Suppressor macrophage (primary cell): ENCODE measurements at places on chromosomes 6 and 20.

DNA sequence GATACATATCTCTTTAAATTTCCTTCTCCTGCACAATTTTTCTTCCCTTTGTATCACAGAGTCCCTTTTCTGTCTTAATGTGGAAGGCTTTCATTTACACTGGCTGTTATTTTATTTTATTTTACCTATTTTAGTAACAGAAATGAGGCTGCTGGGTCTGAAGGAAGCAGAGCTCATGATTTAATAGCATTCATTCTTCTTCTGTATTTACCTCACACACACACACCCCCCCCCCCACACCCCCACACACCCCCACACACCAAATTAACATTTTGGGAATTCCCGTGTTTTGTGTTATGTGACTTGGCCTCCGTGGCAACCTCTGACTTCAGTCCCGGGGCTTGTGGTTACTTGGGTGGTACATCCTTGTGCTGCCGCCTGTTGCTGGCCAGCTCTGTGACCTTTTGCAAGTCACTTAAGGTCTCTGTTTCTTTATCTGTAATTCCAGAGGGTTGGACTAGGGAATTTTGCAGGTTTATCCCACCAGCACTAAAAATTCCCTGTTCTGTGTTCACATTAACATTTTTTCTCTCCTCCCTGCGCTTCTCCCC is 108.8 kb downstream of the TIAM2 start:
- peak; percentile 2 for DNase-seq

DNA sequence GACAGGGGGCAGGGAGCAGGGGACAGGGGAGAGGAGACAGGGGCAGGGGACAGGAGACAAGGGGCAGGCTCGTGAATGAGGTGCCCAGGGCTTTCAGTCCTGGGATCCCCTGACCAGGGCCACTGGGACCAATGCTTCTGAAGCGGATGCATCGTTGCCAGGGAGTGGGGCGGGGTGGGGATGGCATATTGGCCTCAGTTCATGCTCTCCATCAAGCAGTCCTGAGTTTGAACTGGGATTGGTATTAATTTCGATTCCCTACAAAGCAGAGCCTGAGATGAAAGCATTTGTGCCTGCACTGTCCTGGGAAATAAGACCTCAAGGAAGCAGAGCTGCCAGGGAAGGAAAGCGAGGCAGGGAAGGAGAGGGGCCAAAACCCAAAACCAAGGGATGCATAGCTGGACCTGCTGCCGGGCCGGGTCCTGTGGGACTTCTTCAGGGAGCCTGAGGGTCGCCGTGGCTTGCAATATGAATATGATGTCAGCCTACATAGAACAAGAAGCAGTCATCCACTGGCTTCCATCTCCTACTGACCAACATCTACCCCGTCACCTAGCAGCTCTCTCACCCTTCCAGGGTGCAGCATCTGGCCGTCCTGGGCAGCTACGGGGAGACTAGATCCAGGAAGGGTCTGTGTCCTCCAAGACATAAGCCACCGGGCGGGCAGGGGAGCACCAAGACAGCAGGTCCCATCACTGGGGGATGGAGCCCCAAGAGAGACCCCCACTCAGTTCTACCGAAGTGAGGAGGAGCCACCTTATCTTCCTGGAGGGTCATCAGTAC is 233.3 kb downstream of the SYNDIG1 start:
- DNase-seq, result no peak

DNA sequence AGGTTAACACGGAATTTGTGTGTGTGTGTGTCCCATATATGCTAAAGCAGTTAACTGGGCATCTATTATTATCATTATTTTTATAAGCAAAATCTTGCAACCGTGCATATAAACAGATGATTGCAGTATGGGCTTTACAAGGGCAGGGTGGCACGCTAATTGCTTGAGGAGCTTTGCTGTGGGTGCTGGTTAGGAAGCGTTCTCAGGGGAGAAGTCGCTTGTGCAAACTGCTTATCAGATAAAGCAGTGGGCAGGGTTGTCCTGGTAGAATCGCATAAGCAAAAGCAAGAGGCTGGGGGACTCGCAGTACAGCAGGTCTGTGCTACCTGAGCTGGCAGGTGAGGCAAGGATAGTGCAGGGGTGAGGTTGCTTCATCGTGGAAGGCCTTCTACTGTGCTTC is 9.7 kb upstream of the CCN6 start:
- no peak for DNase-seq

GRCh38 chr6:159691133-159691962 is 1.7 kb downstream of the SOD2 start:
- DNase-seq, result peak; percentile 95

- peak; percentile 37 for DNase-seq
Observed at GRCh38 chr20:11676630-11677287, 240.9 kb upstream of the BTBD3 start.

DNA sequence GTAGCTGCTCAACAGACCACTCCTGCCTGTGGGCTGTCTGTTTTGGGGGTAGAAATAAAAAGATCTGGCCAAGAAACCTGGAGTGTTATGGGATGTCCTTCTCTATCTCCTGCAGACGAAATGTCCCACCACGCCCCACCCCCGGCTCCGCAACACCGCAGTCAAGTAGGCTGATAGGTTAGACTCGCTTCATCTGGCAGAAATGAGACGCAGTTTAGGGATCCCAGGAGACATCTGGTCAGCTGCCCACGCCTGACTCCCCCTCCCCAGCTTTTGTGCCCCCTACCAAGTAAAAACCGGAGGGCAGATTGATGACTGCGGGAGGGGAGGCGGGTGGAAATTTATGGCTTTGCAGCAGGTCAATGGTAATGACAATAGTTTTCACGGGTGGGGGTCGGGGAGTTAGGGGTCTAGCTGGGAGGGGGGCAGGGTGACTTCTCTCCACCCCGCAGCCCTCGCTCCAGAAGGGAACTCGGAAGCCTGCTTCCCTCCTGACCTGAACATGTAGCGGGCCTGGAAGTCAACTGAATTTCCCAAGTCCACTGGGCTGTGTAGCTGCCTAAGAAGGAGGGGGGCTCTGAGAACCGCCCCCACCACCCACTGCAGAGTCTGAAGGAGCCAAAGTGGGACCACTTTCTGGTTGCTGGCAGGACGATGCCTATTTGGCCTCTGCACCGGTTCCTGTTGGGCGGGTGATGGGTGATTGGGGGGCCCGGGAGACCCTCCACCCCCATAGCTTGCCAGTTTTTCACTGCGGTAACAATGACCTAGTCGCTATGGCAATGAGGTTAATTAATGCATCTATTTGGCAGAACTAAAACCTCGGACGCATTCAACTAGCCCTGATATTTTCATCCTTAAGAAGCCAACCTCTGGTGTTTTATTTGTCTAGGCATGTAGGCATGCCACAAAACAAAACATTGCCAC is 25.7 kb downstream of the PMEPA1 start:
- no peak for DNase-seq

DNA sequence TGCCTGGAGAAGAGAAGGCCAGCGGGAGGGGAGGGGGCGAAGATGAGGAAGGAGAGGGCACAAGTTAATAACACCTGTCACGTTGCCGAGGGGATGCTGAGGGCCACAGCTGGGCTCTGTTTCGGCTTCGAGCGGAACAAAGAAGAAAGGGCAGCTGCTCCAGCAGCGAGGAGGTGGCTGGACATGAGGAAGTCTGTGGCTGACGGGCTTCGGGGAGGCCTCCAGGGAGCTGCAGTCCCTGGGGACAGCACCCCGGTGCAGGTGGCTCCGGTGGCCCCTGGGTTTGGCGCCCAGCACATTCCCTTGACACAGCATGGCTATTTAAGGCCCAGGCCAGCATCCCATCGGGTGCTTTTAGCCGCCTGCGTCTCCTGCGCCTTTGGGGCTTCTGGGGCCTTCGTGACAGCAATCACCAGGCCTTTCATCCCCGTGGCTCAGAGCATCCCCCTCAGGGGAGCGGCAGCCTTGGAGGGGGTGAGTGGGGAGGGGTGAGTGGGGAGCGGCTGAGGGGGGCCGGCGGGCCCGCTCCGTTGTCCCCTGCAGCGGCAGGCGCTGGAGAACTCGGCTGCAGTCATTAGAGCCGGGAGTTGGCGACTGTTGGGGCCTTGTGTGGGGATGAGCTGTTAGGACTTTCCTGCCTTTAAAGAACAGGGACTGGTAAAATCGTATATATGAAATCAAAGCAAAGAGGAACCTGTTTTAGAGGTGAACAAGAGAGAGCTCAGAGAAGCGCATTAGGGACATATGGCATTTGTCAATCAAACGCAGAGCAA is 99.0 kb downstream of the TMEM242 start:
- no peak for DNase-seq

GRCh38 chr6:11120271-11121005 is 8.9 kb upstream of the ERVFRD-1 start:
- DNase-seq, result no peak

- DNase-seq, result peak; percentile 70
Observed at GRCh38 chr6:68638230-68638900, 3.3 kb downstream of the ADGRB3 start.

DNA sequence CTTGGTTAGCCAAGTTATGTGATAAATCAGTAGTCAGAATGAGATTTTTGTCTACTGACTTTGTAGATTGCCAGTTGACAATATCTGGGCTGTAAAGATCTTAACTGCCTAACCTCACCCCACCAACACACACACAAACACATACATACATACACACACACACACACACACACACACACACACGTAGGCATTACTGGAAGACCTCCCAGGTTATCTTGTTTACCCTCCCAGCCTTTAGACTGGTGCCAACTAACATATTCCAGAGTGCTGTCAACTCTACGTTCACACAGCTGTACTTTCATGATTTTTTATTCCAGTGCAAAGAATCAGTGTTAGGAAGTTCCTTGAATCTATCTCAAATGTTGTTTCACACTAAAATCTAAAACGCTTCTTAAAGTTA is 38.9 kb downstream of the BMP5 start:
- no peak for DNase-seq

GRCh38 chr6:158233214-158233795 is 65.2 kb downstream of the GTF2H5 start:
- no peak for DNase-seq

DNA sequence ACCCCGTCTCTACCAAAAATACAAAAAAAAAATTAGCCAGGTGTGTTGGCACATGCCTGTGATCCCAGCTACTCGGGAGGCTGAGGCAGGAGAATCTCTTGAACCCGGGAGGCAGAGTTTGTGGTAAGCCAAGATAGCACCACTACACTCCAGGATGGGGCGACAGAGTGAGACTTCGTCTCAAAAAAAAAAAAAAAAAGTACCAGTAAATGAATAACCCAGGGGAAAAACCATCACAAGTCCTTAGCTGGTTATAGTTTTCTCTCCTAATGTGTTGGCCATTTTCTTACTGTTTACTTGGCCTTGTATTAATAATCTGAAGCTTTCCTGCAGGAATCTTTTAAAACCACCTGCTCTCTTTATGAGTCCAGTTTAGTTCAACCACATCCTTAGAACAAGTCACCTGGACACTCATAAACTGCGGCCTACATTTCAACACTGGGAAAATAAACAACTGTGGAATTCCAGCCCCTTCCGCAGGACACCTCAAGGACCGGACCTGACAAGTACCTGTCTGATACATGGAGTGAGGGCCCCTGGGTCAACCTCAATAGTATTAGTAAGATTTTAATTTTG is 102.6 kb downstream of the ATP9A start:
- no peak for DNase-seq

GRCh38 chr6:139801571-139802321 is 427.3 kb upstream of the CITED2 start:
- no peak for DNase-seq

GRCh38 chr6:13006578-13007300 is 290.2 kb downstream of the PHACTR1 start:
- DNase-seq, result no peak

GRCh38 chr6:31712296-31712695 is 2.9 kb upstream of the LY6G6D start:
- DNase-seq, result peak; percentile 49

DNA sequence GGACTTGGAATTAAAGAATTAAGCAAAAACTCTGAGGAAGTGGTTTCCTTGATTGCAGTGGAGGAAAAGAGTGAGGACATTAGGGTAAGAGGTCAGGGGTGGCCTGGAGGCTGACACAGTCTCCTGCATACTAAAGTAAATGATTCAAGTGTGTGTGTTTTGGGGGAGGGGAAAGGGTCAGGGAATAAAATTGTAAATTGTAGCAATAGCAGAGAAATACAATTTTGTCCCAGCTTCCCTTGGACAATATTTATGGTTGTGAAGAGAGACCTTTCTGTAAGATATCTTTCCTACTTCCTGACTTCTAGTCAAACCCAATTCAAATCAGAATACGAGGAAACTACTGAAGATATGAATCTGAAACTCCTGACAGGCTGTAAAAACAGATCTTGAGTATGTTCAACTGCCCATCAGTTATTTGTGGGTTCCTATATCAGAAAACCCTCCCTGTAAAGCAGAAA is 143.4 kb upstream of the HMGN3 start:
- DNase-seq, result no peak

- DNase-seq, result no peak
Observed at GRCh38 chr6:3396503-3397180, 60.2 kb downstream of the SLC22A23 start.

GRCh38 chr6:1091900-1092299 is 220.0 kb upstream of the FOXQ1 start:
- peak; percentile 21 for DNase-seq

- no peak for DNase-seq
Observed at GRCh38 chr20:57261457-57262251, 4.8 kb downstream of the BMP7 start.

- no peak for DNase-seq
Observed at GRCh38 chr6:35590622-35591066, 77.9 kb upstream of the TULP1 start.

- DNase-seq, result no peak
Observed at GRCh38 chr6:110990840-110991576, 9.2 kb downstream of the RPF2 start.

DNA sequence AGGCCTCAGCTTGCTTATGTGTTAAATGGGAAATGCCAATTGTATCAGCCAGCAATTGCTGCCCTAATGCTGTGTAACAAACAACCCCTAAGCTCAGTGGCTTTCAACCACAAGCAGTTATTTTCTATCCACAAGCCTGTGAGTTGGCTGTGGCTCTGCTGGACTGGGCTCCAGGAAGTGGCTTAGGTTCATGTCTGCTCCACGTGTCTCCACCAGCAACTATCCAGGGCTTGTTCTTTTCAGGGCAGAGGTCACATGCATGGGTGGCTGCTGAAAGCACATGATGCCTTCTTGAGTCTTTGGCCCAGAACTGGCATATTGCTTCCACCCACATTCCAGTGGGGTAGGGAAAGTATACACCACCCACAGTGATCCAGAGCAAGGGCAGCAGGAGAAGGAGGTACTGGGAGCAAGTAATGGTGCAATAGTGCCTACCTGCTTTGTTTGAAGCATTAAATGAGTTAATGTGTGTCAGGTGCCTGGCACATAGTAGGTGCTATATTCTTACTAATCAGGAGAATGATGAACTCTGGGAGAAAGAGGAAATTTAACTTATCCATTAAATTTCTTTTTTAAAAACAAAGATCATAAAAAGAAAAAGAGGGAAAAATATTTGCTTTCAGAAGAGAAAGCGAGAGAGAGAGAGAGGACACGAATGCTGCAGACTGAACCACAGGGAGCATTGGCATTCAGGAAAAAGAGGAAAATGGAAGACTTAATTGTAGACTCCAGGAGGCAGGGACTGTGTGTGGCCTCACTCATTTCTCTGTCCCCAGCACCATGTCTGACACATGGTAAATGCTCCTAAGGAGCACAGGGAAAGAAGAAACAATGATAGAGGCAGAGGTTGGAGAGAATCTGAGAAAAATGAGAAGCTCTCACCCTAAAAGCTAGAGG is 25.2 kb upstream of the RNF24 start:
- peak; percentile 81 for DNase-seq

GRCh38 chr20:45032781-45033180 is 66.5 kb downstream of the STK4 start:
- no peak for DNase-seq
